AG10803 (cell line): ENCODE measurements at places on chromosomes 2 and 18.

DNA sequence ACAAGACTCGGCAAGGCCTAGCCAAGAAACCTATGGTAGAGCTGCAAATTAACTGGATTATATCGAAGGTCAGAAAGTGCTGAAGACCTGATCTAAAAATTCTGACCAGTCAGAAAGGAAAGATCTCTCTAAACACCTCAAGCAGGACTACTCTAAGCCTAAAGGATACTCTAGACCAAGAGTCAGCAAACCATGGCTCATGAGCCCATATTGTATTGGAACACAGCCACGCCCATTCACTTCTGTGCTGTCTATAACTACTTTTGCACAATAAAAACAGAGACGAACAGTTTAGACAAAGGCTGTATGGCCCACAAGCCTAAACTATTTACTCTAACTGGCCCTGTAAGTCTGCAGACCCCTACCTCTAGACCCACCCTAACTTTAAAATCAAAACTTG is 18.7 kb downstream of the RTN4 start:
- DNase-seq, result no peak

DNA sequence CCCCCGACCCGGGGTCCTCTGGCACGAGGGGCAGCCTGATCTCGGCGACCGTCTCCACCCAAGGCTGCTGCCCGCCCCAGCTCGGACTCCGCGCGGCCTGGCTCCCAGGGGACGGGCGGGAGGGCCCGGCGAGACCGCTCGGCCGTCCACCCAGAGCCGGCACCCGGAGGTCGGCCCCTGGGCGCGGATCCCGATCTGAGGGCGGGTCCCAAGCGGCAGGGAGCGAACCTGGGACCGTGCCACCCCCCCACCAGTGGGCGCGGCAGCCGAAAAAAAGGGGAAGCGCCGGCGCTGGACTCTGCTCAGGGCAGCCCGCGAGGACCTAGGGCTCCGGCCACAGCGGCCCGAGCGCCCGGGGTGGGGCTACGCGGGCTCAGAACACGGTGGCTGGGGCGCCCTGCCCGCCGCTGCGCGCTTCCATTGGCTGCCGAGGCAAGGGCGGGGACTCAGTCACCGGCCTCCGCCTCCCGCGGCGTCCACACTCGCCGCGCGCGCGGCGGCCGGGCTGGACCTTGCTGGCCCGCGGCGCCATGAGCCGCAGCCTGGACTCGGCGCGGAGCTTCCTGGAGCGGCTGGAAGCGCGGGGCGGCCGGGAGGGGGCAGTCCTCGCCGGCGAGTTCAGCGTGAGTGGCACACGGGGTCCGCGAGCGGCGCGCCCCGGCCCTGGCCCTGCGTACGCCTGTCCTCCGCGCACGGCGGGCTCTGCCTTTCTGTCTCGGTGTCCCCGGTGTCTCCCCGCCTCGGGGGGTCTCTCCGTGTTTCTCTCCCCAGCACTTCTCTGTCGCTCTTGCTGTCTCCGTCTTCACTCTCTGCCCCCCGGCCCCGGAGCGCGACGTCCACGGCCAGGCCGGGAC is at the start of gene PTPN18:
TSS of gene PTPN18 (plus strand) at position 479 of the 854 bp plus-strand sequence. CDS start at position 531, 52 bp downstream.
- DNase-seq, result peak; percentile 86

DNA sequence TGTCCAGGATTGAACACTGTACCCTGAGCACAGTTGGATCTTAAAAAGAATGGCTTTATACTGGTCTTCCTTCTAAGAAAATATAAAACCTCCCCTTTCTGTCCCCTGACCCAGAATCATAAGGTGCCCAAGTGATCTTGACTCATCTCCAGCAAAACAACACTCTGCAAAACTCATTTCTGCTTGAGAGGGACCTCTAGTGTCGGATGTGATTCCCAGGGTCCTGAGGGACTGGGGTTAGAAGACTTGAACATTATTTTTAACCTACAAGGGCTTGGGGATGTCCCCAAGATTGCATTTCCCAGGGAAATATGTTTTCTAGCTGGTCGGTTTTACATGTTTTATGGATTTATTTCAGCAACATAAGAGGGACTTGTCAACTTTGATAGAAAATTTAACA is 1318.5 kb upstream of the CELF4 start:
- no peak for DNase-seq

- no peak for DNase-seq
Observed at GRCh38 chr2:33735096-33735495, 136.0 kb upstream of the FAM98A start.

DNA sequence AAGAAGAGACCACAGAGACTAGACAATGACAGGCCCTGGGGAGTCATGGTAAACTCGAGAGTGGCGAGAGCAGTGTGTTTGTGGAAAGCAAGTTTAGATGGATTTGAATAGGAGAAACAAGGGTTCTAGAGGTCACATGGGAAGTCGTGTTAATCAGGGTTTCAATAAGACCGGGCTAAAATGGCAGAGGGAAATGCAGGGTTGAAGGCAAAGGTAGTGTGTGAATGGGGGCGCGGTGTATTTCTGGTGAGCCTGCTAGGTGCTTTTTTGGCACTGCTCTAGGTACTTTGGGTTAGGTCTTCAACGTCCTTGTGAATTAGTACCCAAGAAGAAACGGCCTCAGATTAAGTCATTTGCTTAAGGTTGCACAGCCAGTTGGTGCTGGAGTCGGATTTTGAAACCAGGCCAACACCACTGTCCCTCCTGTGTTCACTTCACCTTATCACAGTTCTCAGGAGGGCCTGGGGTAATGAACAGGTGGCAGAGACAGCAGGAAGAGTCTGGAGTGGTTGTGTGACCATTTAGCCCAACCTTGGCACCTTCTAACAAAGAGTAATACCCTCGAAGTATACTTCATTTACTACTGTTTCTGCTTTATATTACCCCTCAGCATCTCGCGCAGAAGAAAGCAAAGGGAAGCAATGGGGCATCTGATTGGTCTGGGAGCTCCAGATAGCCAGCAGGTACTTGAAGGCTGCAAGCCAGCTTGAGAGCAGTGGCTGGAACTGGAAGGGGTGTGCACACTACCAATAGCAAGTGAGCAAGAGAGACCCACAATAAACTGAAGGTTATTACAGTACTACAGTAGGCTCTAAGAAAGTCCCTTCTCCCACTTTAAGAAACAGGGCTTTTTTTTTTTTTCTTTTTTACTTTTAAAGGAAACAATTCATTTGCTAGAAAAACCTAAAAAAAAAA is 33.4 kb upstream of the GAREM2 start:
- no peak for DNase-seq

- no peak for DNase-seq
Observed at GRCh38 chr18:58359218-58359617, 269.7 kb downstream of the ALPK2 start.

- no peak for DNase-seq
Observed at GRCh38 chr2:55061523-55062344, 11.5 kb upstream of the RTN4 start.

GRCh38 chr2:608711-609110 is 68.5 kb downstream of the TMEM18 start:
- DNase-seq, result no peak

DNA sequence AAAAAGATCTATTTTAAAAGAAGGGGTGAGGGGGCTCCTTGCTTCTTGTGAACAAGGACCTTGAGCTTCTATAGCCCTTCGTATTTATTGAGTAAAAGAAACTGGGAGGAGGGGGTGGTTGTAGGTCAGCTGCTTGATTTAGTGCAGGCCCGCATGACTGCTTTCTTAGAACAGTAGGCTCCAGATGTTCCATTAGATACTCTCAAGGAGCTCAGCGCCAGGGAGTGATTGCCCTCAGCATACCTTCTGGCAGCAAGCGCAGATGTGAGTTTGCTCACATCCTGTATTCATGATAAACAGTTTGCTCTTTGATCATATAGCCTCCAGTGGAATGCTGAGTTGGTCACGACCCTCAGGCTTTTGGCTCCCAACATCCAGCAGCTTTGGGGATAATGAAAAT is 108.9 kb upstream of the XPO1 start:
- DNase-seq, result no peak

- no peak for DNase-seq
Observed at GRCh38 chr2:110688594-110689091, 10.8 kb upstream of the BUB1 start.

DNA sequence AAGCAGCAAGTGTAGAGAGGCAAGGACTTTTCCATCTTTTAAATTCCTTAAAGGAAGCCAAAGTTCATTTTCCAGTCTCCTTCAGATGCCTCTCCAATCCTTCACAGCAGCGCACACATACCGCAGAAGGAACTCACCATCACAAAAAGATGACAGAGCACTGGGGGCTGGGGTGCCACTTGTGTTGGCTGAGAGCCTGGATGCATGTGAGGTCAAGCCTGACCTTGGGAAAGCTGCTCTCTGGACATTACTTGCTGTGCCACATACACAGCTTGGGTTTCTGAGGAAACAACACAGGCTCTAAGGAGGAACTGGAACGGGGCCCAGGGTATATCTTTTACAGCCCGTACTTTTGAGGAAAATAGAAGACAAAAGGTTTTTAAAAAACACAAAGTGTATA is 364.3 kb upstream of the MEX3C start:
- DNase-seq, result no peak

GRCh38 chr18:21449367-21450290 is 150.9 kb downstream of the ESCO1 start:
- no peak for DNase-seq

- no peak for DNase-seq
Observed at GRCh38 chr2:79757526-79757925, 244.7 kb downstream of the CTNNA2 start.

- peak; percentile 54 for DNase-seq
Observed at GRCh38 chr18:22683196-22683676, 249.9 kb upstream of the RBBP8 start.

- DNase-seq, result peak; percentile 67
Observed at GRCh38 chr2:69113627-69114026, 100.6 kb downstream of the ANTXR1 start.

- DNase-seq, result no peak
Observed at GRCh38 chr18:67280486-67281242, 235.9 kb downstream of the DSEL start.

DNA sequence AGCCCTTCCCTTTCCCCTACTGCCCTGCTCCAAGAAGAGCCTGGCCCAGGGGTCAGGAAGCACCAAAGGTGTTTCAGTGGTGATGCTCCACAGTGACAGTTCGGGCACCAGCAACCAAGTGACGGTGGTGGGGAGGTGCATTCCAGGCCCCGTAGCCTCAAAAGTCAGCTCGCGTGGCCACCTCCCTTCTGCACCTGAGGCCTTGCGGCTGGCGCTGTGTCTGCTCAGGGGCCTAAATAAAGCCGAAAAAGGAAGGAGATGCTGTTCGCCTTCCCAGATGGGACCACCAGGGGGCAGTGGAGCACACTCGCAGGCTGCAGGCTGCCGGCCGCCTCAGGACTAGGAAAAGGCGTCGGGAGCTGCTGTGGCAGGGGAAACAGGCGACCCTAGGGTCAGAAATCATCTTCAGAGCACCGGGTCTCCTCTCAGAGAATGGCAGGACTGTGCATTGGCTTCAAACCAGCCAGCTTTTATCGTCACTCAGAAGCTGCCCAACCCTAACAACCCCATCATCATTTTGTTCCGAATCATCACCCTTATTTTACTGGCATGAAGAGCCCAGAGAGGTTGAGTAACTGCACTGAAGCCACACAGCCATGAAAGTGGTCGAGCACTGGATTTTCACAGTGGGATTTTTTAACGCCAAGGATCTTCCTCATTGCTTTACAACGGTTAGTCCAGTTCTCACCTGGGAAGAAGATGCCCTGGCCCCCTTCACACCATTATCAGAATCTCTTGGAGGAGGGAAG is 213.0 kb upstream of the CELF4 start:
- DNase-seq, result peak; percentile 19

GRCh38 chr18:39698436-39698835 is 2132.8 kb upstream of the CELF4 start:
- peak; percentile 8 for DNase-seq

DNA sequence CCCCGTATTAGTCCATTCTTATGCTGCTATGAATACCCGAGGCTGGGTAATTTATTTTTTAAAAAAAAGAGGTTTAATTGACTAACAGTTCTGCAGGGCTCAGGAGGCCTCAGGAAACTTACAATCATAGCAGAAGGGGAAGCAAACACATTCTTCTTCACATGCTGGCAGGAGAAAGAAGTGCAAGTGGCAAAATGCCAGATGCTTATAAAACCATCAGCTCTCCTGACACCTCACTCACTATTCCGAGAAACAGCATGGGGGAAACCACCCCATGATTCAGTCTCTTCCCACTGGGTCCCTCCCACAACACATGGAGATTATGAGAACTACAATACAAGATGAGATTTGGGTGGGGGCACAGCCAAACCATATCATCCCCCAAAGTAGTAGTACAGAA is 2148.5 kb upstream of the PIK3C3 start:
- DNase-seq, result peak; percentile 11

DNA sequence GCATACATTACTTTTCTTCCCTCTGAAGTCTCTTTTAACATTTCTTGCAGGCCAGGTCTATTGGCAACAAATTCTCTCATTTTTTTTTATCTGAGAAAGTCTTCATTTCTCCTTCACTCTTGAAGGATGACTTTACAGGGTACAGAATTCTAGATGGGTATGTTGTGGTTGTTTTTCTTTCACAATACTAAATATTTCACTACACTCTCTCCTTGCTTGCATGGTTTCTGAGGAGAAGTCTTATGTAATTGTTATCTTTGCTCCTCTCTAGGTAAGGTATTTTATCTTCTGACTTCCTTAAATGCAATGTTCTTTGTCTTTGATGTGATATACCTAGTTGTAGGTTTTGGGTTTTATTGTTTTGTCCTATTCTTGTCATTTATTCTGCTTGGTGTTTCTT is 371.1 kb downstream of the FIGN start:
- no peak for DNase-seq

GRCh38 chr18:59536166-59536565 is 161.1 kb downstream of the CCBE1 start:
- peak; percentile 84 for DNase-seq

- peak; percentile 70 for DNase-seq
Observed at GRCh38 chr2:71813807-71814470, 333.7 kb downstream of the CYP26B1 start.

- DNase-seq, result no peak
Observed at GRCh38 chr18:61464551-61465142, 131.4 kb downstream of the CDH20 start.

DNA sequence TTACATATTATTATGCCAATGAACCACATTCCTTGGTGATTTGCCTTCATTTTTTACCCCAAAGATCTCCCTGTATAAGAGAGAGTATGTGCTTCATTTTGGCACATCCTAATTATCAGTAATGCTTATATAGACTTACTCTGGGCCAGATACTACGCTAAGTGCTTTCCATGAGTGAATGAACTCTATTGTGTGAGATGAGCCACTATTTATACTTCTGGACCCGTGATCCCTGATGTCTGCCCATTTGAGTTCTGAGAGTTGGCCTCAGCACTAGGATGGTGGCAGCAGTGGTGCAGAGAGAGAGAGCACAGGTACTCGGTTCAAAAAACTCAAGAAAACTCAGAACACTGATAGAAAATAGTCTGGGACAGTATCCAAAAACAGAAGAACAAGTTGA is 17.4 kb upstream of the KCMF1 start:
- DNase-seq, result no peak

GRCh38 chr2:80896576-80896975 is 592.0 kb upstream of the LRRTM1 start:
- DNase-seq, result no peak

DNA sequence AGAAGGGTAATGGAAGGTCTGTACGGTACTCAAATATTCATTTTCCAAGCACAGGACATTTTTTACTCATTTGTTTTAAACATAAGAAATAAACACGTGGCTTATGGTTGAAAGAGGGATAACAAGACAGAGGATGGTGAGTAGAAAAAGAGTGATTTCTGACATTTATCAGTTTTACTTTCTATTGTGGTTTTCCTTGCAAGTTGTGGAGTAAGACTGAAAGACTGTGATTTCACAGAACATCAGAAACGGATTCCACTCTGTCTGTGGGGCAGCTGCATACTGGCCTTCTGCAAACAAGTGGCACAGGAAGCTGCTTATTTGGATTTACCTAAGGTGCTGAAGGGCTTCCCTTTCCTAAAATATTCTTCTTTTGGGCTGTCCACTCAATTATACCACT is 122.2 kb upstream of the ITGB6 start:
- no peak for DNase-seq
